ENCODE measurements at places on chromosomes 11 and 22.

DNA sequence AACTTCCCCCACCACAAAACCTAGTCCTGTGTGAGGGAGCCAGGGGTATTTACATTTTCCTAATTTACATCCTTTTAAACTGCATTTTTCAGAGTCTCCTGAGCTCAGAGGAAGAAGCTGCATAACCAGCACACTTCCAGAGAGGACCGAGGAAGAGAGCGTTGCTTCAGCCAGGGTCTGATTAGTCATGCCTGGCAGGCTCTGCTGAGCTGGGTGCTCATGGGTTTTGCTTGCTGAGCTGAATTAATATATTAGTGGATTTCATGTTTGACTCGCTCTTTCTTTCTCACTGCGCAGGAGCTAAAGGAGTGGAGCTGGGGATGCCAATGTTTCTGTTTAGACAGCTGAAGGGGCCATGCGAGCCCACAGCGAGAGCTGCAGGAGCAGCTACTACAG, 539.3 kb upstream of the B3GAT1 start:
- no peak for DNase-seq

GRCh38 chr22:49357661-49358440, 469.8 kb downstream of the BRD1 start:
- no peak for DNase-seq

DNA sequence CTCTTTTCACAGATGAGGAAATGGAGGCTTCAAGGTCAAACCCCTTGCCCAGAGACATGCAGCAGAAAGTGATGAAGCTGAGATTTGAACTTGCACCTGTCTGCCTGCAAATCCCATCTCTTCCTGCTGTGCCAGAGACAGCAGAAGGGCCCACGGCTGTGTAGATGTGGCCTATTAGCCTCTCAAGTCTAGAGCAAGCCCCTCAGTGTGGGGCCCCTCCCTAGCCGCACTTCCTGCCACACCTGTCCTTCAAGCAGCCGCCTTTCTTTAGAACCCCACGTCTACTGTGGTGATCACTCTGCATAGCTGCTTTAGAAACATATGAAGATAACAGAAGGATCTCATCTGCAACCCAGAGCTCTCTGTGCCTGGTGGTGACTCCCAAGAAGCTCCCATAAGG, 41.2 kb upstream of the JAM3 start:
- no peak for DNase-seq

DNA sequence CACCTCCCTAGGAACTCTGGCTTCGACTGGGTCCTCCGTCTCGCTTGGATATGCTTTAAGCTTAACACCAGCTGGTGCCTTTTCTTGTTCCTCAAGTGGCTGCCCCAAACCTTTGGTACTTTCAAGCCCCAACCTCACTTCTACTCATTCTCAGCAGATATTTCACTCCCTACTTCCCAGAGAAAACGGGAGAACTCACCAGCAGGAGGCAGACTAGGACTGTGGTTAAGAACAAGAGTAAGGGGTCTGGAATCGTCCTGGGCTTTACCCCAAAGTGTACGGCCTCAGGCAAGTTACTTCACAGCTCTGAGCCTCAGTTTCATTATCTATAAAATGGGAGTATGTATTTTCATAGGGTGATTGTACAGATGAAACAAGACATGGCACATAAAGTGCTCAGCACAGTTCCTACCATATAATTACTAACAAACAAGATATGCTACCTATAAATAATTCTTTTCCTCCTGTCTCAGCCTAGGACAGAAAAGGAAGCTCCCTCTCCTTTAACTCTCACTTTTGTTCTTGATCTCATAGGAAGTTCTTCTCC, 37.8 kb downstream of the PAMR1 start:
- DNase-seq = no peak
